Fibroblast of skin of back (primary cell): ENCODE measurements at places on chromosomes 12 and 14.

DNA sequence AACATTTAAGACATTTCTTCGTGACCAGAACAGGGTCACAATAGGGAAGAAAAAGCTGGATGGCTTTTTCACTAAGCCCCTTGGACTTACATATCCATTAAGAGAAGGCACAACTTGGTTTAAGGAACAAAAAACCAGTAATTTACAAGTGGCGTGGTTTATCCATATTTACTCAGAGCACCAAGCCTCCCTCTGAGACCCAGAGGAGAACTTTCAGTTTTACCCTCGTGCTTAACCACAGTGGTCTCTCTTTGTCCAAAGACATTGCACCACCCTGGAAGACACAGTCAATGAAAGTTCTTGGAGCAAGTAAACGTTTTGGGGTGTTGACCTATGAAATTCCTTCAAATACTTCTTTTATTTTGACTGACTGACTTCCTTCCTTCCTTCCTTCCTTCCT, 52.5 kb downstream of the SSPN start:
- DNase-seq, result no peak

GRCh38 chr14:58119381-58119780, 32.6 kb downstream of the ARMH4 start:
- no peak for DNase-seq

GRCh38 chr14:41476526-41476925, 130.2 kb upstream of the LRFN5 start:
- no peak for DNase-seq

- no peak for DNase-seq
Measured at GRCh38 chr14:90671382-90672234, 144.6 kb downstream of the TTC7B start.

GRCh38 chr12:123529686-123530085, 3.8 kb downstream of the RILPL1 start:
- DNase-seq, result no peak

- no peak for DNase-seq
Measured at GRCh38 chr12:64813723-64814122, 10.7 kb upstream of the TBC1D30 start.

DNA sequence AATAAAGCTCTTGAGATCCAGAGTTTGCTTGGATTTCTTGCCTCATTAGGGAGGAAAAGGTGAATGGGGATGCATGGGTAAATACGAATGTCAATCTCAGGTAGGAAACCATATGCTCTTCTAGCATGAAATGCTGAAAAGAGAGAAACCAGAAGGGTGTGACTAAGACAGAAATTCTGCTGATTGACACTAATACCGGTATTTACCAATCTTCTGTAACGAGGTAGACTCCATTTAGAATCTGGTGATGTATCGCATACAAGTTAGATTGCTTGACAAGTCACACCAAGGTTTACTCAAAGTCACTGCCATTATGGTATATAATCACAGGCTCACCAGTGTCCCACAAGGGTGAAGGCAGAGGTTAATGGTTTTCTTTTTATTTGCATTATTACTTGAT, 337.9 kb downstream of the NRXN3 start:
- DNase-seq, result no peak

DNA sequence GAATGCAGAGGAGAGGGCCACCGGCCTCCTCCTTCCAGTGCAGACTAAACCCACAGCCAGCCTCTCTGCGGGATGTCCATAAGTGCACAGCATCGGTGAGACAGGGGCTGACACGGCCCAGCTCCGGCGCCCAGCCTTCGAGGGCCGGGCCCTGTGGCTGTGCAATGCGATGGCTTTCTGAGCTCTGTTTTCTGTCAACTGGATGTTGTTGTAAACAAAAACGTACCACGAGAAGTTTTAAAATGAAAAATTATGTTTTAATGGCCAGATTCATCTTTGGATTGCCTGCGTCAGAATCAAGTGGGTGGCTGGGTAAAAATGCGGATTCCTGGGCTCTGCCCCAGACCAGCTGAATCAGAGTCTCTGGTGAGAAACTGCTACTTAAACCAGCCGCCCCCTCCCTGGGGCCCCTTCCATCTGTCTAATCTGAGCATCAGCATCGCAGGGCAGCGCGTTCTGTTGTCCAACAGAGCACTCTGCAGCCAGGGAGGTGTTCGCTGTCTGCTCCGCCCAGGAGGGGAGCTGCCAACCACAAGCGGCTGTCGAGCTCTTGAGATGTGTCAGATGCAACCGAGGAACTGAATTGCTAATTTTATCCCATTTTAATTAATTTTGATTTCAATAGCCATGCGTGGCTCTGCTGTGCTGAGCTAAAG, 133.4 kb downstream of the RFLNA start:
- peak; percentile 72 for DNase-seq

DNA sequence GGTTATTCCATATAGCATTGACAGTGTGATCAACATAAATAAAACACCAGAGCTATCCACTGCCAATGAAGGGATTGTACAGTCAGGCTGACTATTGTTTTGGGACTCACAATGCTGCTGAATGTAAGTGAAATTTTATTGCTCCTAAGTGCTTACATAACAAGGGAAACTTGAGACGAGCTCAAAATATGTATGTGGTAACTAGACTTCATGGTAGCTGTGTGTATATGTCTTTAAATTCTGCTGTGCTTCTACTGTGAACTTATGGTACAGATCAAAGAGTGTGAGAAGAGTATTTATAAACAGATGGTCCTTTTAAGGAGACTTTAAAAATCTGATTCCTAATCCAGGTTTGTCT, 6.9 kb downstream of the FLRT2 start:
- no peak for DNase-seq

DNA sequence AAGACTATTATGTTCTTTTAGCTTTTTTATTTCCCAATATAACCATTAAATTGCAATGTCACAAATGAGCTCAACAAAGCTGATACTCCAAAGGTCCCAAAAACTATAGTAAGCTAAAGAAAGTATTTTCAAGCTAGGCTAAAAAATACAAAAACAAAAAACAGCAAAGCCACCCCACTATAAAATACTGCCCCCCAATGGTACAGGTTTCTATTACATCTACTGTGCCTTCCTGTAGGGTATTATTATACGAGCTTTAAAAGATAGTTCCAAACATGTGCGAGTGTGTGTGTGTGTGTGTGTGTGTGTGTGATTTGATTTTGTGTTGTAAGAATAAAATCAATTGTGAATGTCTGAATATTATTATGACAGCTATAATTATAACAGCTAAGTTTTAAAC, 1.1 kb downstream of the IFNG start:
- DNase-seq, result peak; percentile 8

DNA sequence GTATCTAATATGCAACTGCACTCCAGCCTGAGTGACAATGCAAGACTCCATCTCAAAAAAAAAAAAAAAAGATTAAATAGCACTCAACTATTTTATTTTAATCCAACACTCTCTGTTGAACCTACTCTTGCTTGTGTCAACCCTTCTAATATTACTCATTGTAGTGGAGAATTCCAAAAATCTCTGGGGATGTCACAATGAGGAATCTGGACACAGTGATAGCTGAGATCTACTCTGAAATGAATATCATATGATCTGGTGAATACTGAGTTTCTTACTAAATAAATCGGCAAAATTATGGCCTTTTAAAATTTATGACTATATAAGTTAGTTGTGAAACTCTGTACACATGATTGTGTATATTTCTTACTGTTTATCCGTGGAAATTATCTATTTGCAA, 418.2 kb downstream of the BCAT1 start:
- no peak for DNase-seq
